NCI-H2081 (cell line): ENCODE measurements at places on chromosomes 4 and X.

DNA sequence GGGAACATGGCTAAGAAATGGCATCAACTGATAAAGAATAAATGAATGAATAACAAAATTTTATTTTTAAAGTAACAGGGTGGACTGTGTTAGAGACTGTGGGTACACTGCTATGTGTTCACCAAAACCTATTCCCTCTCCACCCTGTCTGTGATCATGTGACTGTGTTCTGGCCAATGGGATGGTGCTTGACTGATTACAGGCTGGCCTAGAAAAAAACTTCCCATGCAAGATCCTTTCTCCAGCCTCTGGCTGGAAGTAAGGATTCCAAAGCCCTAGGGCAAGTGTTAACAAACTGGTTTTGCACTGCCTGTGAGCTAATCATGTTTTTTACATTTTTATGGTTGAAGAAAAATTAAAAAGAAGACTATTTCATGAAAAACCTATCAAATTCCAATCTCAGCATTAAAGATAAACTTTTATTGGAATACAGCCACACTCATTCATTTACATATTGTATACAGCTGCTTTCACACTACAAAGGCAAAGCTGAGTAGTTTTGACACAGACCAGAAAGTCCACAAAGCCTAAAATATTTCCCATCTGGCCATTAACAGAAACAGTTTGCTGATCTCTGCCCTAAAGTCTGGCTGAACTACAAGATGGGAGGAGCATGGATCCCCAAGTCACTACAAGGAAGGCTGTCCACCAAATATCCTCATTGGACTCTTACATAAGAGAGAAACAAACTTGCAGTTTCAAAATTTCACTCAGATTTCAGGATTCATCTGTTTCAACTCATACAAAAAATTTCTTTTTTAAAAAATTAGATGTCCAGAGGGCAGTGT lies 133.2 kb downstream of the ARHGAP6 start:
- no peak for DNase-seq

GRCh38 chr4:33052241-33052640 lies 2332.1 kb downstream of the PCDH7 start:
- DNase-seq = no peak

DNA sequence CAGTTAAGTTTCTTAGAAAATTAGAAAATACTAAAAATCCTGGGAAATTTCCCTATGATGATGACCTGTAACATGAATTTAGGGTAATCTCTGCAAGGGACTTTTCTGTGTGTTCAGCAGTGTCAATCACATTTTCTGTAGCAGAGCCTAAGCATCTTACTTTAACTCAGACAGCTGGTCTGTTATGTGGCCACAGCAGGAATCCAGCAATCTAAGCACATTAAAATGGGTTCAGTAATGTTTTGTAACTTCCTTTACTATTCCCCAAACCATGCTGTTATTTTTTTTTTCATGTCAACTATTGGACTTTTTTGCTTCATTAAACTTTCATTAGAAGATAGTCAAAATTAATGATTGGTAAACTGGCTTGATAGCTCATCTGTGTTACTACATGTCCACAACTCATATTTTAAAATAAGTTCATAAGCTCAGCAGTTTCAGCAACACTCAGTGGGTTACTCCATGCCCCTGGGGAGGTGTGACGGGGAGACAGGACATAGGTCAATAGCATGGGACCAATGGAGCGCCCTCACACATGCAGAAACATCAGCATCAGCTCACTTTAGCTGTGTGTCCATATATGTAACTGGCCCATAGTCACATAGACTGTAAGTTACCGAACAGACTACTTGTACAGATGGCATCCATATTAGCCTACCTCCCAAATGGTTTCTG lies 168.0 kb upstream of the PACRGL start:
- no peak for DNase-seq

- DNase-seq = no peak
Observed at GRCh38 chr4:176478076-176478475, 158.3 kb downstream of the SPCS3 start.

DNA sequence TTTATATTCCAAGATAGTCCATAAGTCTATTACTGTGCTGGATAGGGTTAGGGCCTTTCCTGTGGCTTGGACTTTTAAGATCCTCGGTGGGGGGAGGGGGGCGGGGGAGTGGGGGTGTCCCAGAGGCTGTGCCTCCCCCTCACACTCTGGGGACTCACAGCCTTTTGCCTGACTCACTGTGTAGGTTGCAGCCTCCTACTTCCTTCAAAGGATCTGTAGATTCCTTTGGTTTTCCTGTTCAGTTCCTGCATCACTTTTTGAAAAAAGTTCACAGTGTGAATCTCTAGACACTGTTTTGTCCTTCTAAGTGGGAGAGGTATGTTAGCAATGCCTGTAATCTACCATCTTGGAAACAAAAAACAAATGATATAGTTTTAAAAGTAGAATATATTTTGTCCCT lies 999.9 kb downstream of the GLUD2 start:
- DNase-seq = no peak

DNA sequence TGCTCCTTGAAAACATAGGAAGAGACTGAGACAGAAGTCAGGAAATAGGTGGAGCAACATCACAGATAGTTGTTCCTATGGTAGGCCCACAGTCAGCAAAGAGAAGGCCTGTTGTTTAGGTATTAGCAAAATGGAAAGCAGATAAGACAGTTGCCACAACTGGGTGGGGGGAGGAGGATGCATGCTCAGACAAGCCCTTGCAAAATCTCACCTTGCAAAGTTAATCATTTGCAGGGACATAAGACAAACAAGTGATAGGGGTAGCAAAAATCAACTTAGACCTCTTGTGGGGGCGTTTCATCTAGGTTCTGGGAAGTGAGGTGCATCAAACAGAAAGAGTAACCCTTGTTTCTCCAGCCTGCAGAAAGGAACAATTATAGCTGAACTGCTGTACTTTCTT lies 30.7 kb downstream of the SERPINA7 start:
- DNase-seq = no peak

- peak; percentile 8 for DNase-seq
Observed at GRCh38 chrX:11100281-11101035, 10.7 kb upstream of the HCCS start.

- DNase-seq = no peak
Observed at GRCh38 chr4:105911426-105911825, 16.2 kb downstream of the NPNT start.

DNA sequence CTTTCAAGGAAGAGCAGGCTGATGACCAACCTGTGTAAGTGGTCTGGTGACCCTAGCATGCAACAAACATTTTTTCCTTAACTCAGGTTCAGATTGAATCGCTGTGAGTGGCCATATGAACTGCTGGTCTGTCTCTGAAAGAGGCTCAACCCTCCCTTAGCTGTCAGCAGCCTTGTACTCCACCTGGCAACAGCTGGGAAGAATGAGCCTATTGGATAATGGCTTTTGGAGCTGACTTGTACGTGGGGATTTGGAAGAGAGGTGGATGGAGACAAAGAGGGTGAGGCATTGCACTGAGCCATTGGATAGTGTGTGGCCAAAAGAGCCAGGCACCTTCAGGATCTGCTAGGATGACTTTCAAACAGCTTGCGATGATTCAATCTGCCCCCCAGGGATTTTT lies 35.7 kb upstream of the BMP15 start:
- DNase-seq = no peak

DNA sequence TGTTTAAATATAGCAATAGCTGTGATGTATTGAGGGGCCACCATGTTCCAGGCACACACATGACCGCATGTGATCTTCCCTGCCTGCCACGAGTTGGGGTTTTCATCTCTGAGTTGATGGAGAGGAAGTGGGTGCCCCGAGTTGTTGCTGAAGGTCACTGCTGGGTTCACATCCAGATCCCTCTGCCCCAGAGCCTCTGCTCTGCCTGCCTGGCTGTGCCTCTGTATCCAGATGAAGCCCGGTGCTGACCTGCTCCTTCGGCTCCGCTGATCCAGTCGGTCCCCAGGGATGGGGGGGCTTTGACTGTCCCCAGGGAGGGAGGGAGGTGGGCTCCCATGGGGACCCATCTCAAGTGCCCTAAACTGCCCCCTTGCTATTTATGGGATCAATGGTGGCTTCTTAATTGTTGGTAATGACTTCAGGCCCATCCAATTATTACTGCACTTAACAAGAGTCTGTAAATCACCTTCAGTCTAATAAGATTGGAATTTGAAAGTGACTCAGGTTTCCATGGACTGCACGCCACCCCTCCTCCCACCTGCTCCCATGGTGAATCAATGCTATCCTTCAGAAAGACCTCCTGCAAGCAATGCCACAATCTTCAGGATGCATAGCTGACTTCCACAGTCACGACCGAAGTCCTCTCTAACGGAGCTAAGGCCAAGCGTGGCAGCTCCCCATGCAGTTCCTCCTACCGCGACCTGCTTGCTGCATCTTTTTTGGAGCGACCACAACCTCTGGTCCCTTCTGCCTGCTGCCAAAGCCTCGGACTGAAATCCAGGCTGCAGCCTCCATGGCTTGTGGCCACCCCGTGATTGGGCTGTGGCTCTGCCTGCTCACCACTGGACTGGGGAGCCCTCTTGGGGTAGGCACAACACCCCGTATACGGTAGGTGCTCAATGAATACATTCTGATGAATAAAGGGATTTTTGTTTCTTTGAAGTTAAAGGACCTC lies 73.1 kb downstream of the CPZ start:
- no peak for DNase-seq
